ENCODE measurements at places on chromosomes 4 and X. TPM values are rescaled to one million over a fixed set of nuclear protein-coding genes. Genes with fewer than 3 reads are reported as not detected.

MAGEE2 gene
- polyA plus RNA-seq, result not detected

FGF2 gene
- polyA plus RNA-seq, result 0.46 TPM

LIMCH1 gene
- 0.46 TPM for polyA plus RNA-seq

DDX53 gene
- not detected for polyA plus RNA-seq

HSD17B13 gene
- not detected for polyA plus RNA-seq

NPY5R gene
- not detected for polyA plus RNA-seq

VSIG1 gene
- not detected for polyA plus RNA-seq

DUSP21 gene
- not detected for polyA plus RNA-seq
